ENCODE measurements at places on chromosomes 12 and 14. TPM values are rescaled to one million over a fixed set of nuclear protein-coding genes. Genes with fewer than 3 reads are reported as not detected.

The LRRK2 gene
- 1.1 TPM for total RNA-seq

The EFS gene
- not detected for total RNA-seq

The KRT77 gene
- not detected for total RNA-seq

The DPF3 gene
- total RNA-seq: 0.13 TPM

The KLHDC1 gene
- 7.4 TPM for total RNA-seq

The TMEM179 gene
- total RNA-seq: not detected

The MORN3 gene
- total RNA-seq: 9.5 TPM

The KRT71 gene
- not detected for total RNA-seq

The PDZRN4 gene
- not detected for total RNA-seq

The AQP2 gene
- not detected for total RNA-seq

The WNT1 gene
- total RNA-seq: 2.2 TPM

The KITLG gene
- total RNA-seq: 0.50 TPM

The ENDOU gene
- 0.12 TPM for total RNA-seq

The CLEC2D gene
- total RNA-seq: 151 TPM

The HCAR1 gene
- not detected for total RNA-seq

The FOXA1 gene
- not detected for total RNA-seq

The GALNT9 gene
- total RNA-seq: not detected

The INHBE gene
- not detected for total RNA-seq

The TMEM253 gene
- total RNA-seq: 1.3 TPM

The DMAC2L gene
- total RNA-seq: 16.1 TPM

The CCDC196 gene
- not detected for total RNA-seq

The TRIM9 gene
- total RNA-seq: 0.16 TPM

The VWF gene
- 0.55 TPM for total RNA-seq

The TMPRSS12 gene
- total RNA-seq: not detected

The CAPZA3 gene
- total RNA-seq: not detected

The KRT2 gene
- total RNA-seq: not detected

The TOMM20L gene
- not detected for total RNA-seq

The SLC16A7 gene
- 31.1 TPM for total RNA-seq

The LALBA gene
- total RNA-seq: not detected

The MAPK1IP1L gene
- total RNA-seq: 154 TPM

The CD4 gene
- 187 TPM for total RNA-seq

The DENND5B gene
- 0.94 TPM for total RNA-seq

The KNTC1 gene
- total RNA-seq: 25.1 TPM

The CDK4 gene
- total RNA-seq: 21.3 TPM

The MTHFD1 gene
- total RNA-seq: 31.1 TPM

The RPGRIP1 gene
- total RNA-seq: 0.94 TPM

The CLMN gene
- total RNA-seq: 0.26 TPM
